ENCODE measurements at places on chromosomes 3 and 15. TPM values are rescaled to one million over a fixed set of nuclear protein-coding genes. Genes with fewer than 3 reads are reported as not detected.

Gene EPHA3
- total RNA-seq, result 0.16 TPM

Gene OXTR
- total RNA-seq, result 0.32 TPM

Gene IGF2BP2
- 18.6 TPM for total RNA-seq

Gene CLDN18
- total RNA-seq, result not detected

Gene CAMKV
- total RNA-seq, result not detected

Gene NR1I2
- under 0.01 TPM for total RNA-seq

Gene LSMEM2
- not detected for total RNA-seq

Gene CTXND1
- not detected for total RNA-seq

Gene SUCNR1
- total RNA-seq, result not detected

Gene SLC22A14
- total RNA-seq, result under 0.01 TPM

Gene CLSTN2
- total RNA-seq, result 0.09 TPM

Gene NR2F2
- 13.2 TPM for total RNA-seq

Gene CCDC54
- total RNA-seq, result not detected

Gene HYAL1
- total RNA-seq, result 2.7 TPM

All from bronchial smooth muscle cell (primary cell).